ENCODE measurements at places on chromosomes 2 and 18.

- DNase-seq = no peak
Observed at GRCh38 chr2:72669121-72669520, 156.7 kb downstream of the EXOC6B start.

DNA sequence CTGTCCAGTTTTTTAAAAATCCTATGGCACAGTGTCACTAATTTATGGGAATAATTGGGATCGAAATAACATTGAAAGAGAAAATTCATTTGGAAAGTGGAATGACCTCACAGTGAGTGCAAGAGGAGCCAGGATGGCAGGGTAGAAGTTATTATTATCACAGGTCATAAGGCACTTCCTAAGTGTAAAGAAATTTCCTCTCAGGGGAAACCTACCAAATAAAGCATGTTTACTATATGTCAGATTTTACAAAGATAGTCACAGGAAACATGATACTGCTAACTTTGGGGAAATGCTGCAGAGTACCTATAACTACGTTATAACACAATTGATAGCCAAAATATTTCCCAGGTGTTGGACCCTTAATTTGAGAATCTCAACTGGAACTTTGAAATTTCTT, 226.3 kb upstream of the SMAD7 start:
- no peak for DNase-seq

- DNase-seq = no peak
Observed at GRCh38 chr18:49738721-49739120, 74.6 kb downstream of the ACAA2 start.

- no peak for DNase-seq
Observed at GRCh38 chr2:26710145-26710544, 17.6 kb downstream of the KCNK3 start.

GRCh38 chr2:119574108-119574815, 30.0 kb downstream of the CFAP221 start:
- no peak for DNase-seq

GRCh38 chr2:197079414-197079813, 152.9 kb upstream of the PGAP1 start:
- no peak for DNase-seq

DNA sequence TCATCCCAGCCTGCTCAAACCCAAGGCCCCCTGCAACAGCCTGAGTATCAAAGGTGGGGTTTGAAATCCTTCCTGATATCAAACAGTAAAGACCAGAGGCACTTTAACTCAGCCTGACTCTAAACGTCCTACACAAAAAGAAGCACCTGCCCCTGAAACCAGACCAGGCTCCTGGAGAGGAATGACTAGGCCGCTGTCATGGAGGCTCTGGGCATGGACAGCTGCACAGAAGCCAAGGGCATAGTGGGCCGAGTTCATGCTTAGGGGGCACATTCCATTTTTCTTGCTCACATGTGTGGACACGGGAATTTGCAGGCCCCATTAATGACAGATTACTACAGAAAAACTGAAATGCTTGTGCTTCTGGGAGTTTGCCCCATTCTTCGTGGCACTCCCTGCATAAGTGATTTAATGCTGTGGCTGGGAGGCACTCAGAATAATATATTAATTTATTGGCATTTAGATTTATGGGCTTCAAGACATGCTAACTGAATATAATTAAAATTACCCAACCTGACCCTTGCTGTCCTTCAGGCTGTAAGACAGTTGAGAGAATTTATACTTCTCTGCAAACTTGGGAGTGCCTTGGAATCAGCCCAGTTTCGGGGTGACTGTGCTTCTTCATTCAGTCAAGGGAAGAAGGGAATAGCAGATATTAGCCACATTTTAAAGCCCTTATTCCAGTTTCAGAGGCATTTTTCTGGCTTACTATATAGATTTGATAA, 105.5 kb downstream of the GYPC start:
- DNase-seq = no peak

DNA sequence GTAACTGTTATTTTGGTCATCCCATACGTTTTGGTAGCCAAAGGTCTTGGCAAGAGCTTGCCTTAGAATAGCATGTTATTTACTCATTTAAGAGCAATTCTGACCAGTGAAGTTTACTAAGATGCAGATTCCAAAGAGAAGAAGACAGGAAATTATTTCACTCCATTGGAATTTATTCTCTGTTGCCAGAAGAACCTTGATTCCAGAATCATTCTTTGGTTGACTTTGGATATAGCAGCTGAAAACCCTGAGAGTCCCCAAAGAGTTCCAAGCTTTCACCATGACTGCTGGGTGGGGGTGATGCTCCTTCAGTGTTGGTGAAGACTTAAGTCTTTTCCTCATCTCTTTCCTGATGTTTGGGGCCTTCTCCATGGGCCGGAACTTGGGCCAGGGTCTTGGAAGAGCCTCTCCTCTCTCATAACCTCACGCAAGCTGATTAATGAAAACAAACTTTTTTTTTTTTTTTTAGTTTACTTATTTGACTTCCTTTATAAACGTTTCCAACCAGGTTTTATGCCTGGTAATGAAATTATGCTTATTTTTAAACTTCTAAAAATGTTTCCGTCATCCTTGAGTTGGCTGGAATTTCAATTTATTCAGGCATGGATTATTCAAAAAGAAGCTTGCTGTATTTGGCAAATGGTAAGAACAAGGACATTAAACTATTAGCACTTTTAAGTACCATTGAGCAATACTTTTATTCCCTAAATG, 192.0 kb downstream of the MTX2 start:
- DNase-seq = no peak

- no peak for DNase-seq
Observed at GRCh38 chr2:176056406-176056805, 27.4 kb downstream of the EVX2 start.

- DNase-seq = no peak
Observed at GRCh38 chr2:208669394-208669793, 262.8 kb downstream of the PTH2R start.

DNA sequence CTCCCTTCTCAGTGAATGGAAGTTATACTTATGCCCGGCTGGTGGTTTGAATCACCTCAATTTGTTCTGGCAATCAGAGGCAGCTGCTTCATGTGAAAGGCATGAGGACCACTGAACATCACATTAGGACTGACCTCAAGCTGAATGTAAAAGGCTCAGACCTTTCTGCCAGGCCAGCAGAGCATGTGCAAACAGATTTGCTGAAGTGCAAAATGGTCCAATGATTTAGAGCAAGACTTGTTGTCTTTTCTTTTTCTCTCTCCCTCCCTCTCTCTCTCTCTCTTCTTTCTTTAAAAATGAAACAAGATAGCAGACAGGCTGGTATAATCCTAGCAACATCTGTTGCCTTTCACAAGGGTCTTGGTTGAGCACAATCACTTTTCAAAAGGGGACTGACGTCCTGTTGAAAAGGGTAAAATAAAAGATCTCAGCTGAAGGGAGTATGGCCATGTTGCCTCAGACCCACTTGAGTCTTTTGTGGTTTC, 13.3 kb upstream of the CDH7 start:
- no peak for DNase-seq

DNA sequence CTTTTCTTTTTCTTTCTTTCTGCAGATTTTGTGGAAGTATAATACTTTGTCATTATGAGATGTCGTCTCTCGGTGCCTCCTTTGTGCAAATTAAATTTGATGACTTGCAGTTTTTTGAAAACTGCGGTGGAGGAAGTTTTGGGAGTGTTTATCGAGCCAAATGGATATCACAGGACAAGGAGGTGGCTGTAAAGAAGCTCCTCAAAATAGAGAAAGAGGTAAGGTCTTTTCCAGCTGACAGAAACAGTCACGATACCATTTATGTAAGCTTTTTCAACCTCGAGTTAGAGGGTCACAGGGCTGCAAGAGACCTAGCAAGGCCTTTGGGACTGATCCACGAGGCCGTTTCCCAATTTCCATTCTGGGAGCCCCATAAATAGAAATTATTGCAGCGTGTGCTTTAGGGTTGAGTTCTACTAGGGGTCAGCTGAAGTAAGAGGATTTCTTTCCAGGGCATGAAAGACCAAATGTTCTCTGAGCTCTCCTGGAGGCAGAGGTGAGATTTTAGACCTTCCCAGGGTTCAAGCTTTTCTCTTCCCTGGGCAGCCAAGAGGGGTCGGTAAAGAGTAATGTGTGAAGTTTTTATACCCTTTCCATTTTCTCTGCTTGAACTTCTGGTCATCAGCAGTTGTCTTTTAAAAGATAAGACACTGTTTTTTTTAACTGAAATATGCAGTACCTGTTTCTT, 15.5 kb downstream of the MAP3K20 start:
- DNase-seq = no peak

DNA sequence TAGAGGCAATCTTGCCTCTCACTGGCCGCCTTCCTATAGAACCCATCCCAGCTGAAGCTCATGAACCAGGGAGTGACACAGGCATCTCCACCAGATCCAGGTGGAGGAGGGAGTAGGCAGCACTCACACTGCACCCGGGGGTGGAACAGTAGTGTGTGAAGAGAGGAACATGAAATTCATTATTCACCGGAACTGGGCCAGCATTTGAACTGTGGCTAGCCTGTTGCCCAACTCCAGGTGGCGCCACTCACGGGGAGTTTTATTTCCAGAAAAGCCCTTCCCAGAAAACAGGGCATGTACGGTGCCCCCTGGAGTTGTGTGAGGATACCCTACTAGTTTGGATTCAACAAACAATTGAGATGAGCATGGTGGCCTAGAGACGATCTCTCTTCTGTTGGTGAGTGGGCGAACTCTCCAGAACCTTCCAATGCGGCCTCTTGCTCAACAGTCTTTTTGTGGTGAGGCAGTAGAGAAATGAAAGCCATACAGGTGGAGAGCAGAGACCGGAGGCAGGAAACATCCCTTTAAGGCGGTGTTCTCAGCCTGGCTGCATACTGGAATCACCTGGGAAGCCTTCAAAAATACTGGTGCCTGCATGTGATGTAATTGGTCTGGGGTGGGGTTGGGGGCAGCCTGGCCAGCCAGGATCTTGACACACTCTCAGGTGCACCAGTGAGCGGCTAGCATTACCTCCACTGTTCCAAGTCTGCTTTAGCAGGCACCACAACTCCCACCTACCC, 73.5 kb upstream of the NEDD4L start:
- DNase-seq = no peak

- DNase-seq = no peak
Observed at GRCh38 chr2:96768083-96768561, 7.4 kb downstream of the CNNM4 start.

DNA sequence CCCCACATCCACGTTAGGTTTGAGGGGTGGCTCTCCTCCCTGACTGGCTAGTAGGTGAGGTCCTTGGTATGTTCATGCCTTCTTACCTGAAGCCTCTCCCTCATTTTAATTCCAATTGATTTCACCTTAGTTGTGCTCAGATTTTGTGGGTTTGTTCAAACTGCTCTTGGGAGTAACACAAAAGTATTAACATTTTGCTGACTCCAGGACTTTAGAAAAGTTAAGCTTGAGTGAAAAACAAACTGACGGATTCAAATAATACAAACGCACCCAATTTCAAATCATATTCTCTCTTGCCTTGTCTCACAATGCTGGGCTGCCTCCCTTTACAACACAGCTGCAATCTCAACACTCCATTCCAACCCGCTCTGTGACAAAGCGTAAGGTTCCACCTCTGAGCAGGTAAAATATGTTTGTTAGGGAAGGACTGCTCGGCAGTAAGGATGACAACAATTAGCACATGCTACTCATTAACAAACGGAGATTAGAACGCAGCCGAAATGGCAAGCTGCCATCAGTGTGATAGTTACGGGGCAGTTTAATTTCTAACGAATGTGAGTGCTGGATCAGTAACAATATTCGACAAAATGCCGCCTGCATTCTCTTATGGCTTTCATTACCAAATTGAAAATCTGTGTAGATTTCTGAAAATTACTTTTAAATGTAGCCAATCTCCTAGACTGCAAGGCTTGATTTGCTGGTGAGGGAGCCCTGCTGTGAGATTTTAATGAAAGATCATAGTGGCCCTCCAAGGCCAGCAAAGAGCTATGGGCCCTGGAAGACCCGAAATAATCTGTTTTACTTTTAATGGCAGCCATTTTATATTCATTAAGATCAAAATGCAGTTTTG, 730.6 kb upstream of the FANCL start:
- DNase-seq = no peak

DNA sequence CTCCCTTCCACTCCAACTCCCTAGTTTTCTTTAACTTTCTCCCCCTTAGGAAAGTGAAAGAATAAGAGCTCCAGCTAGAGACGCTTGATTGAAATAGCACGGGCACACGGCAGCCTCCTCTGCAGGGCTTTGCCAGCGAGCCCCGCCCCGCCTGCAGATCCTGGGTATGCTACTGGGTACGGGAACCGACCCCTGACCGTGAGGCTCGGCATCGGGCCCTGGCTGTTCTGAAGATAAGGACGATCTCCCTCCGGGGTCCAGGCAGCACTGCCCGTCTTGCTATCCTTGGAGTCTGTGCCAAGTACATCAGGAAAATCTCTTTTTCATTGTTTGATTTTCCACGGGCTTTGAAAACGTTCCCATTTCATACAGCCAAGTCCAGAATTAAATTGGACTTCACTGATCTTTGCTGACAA, 284.5 kb downstream of the MTX2 start:
- DNase-seq = peak; percentile 16

GRCh38 chr18:32383050-32383819, 87.4 kb downstream of the GAREM1 start:
- no peak for DNase-seq

DNA sequence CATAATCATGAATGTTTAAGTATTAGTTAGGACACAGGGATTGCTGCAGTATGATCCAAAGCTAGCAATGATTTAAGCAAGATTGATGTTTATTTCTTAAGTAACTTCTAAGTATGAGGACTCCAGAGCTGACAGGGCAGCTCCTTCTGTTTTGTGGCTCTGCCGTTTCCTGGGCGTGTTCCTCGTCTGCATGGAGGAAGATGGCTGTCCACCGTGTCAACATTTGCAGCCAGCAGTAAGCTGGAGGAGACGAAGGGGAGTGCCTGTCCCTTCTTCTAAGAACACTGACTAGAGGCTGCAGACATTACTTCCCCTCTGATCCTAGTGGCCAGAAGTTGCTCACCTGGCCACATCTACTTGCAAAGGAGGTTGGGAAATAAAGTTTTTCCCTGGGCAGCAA, 144.1 kb downstream of the MYO1B start:
- DNase-seq = no peak

- DNase-seq = no peak
Observed at GRCh38 chr2:158740127-158740526, 55.0 kb upstream of the DAPL1 start.

GRCh38 chr18:28109781-28110560, 67.0 kb downstream of the CDH2 start:
- no peak for DNase-seq

- no peak for DNase-seq
Observed at GRCh38 chr2:52518678-52519077, 1248.9 kb upstream of the CHAC2 start.
